Breast epithelium (tissue), 4 donors: ENCODE measurements at places on chromosomes 3 and 15. TPM values are rescaled to one million over a fixed set of nuclear protein-coding genes. Genes with fewer than 3 reads are reported as not detected.

QRICH1 gene
- total RNA-seq = 99.3 TPM

KLHL25 gene
- 10.9 TPM for total RNA-seq

BCL2A1 gene
- total RNA-seq = 1.6 TPM

SLC12A8 gene
- 9.8 TPM for total RNA-seq

CHST13 gene
- not detected for total RNA-seq

ONECUT1 gene
- total RNA-seq = not detected

GOLGA6B gene
- not detected for total RNA-seq

ACAN gene
- total RNA-seq = not detected

ZBED2 gene
- total RNA-seq = not detected

GASK1A gene
- total RNA-seq = 20.5 TPM

OXSR1 gene
- total RNA-seq = 33.1 TPM

AMT gene
- total RNA-seq = 2.7 TPM

GHRL gene
- total RNA-seq = 0.66 TPM

CHRNA7 gene
- not detected for total RNA-seq

SLC25A26 gene
- total RNA-seq = 25.6 TPM

OSTN gene
- not detected for total RNA-seq

C3orf22 gene
- not detected for total RNA-seq

KLF15 gene
- total RNA-seq = 129 TPM

KBTBD8 gene
- total RNA-seq = 1.6 TPM

HHATL gene
- total RNA-seq = 1.6 TPM

USP3 gene
- total RNA-seq = 76.7 TPM

GPR176 gene
- total RNA-seq = 12.1 TPM

PLA2G4E gene
- not detected for total RNA-seq

PPP1R14D gene
- not detected for total RNA-seq
